Right lobe of liver (tissue), 6 donors: ENCODE measurements at places on chromosomes 16 and 17.
A peak's percentile ranks its signal among the peaks of the same experiment; 100 is the strongest.

- DNase-seq: no peak
These were observed 38.3 kb upstream of the USP7 start for GRCh38 chr16:9002042-9002441.

GRCh38 chr17:78141437-78142118 lies 4.6 kb upstream of the C17orf99 start:
- DNase-seq: no peak

GRCh38 chr17:27944546-27945332 lies 51.6 kb upstream of the LYRM9 start:
- DNase-seq: no peak

GRCh38 chr16:79301051-79301450 lies 299.5 kb downstream of the MAF start:
- no peak for DNase-seq

GRCh38 chr17:47738178-47738577 lies 5.1 kb downstream of the TBX21 start:
- DNase-seq: no peak

GRCh38 chr16:11074131-11074530 lies 129.8 kb downstream of the CLEC16A start:
- no peak for DNase-seq

DNA sequence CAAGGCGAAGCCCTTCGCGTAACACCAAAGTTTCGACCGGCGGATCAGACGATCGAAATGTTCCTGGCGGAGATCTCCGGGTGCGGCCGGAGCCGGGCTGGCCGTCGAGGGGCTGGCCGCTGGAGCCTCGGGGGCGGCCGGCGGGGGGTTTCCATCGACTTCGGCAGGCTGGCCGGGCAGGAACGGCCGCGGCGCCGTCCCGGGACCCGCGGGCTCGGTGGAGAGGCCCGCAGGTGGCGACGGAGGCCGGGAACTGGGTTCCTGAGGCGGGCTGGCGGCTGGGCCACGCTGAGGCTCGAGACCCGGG lies 1.1 kb downstream of the EPOP start:
- peak; percentile 54 for DNase-seq
